ENCODE measurements at places on chromosomes 1 and 21.

- DNase-seq = no peak
Observed at GRCh38 chr1:16371725-16372124, 4.7 kb downstream of the SZRD1 start.

GRCh38 chr1:1079408-1080121 is 5.5 kb upstream of the RNF223 start:
- no peak for DNase-seq

GRCh38 chr21:42465803-42466127 is 30.3 kb downstream of the RSPH1 start:
- DNase-seq = no peak

GRCh38 chr1:93734999-93735398 is 53.4 kb upstream of the BCAR3 start:
- no peak for DNase-seq

- no peak for DNase-seq
Observed at GRCh38 chr1:153550827-153551500, 1.9 kb upstream of the S100A3 start.

- no peak for DNase-seq
Observed at GRCh38 chr1:226674892-226675714, 64.0 kb downstream of the ITPKB start.

DNA sequence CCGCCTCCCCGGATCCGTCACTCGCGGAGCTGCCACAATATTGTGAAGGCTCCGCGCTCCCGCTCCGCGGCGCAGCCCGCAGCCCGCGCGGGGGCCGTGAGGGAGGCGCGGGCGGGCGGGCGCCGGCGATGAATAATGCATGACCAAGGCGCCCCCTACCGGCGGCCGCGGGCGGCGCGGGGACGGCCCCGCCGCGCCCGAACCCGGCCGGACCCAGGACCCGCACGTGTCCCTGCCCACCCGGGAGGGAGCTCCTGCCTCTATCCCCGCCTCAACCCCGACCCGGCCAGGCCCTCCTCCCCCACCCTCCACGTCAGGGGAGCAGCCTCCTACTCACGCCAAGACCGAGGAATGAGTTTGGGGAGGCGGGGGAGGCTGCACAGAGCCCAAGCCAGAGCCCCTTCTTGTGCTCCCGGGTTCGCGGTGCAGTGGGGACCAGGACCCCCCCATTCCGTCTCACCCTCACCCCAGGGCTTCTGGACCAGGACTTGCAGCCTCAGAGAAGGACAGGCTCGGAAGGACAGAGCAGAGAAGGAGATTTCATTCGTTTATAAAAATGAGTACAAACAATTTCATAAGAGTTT is 70.8 kb upstream of the CASZ1 start:
- DNase-seq = peak; percentile 62

DNA sequence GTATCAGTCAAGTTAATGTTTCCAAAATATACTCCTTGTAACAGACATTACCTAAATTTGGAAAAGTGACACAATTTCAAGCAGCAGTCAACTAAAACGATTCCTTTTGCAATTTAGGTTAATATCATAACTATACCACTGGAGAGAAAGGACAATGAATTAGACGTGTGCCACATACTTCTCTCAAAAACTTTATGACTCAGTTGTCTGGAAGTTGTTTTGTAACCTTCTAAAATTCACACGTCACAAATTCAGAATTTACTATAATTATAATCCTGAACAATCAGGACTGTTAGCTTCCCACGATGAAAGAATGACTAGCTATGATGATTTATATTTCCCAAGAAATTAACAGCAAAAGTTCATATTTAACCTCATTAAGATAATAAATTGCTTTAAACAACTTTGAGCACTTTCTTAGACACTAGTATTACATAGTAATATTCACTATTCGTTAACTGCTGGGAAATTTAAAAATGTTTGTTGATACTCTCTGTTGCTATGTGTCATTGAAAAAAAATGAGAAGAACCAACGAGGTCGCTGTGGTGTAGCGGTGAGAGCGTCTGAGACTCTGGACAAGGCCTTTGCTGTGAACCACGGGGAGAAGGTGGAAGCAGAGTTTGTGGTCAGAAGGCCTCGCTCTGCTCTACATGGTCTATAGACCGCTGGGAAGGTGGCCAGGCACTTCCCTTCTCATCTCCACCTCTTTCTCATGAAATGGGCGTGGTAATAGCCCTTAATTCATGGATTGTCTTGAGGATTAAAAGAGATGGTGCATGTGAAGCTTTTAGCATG is 27.9 kb upstream of the BATF3 start:
- no peak for DNase-seq

GRCh38 chr1:57164584-57164983 is 198.8 kb upstream of the C8B start:
- DNase-seq = no peak
